Stimulated activated CD8-positive, alpha-beta memory T cell treated with anti-CD3 and anti-CD28 coated beads, Interleukin-4, amount 100 ng/mL, for 48 hours (primary cell): ENCODE measurements at places on chromosomes 2 and 18.

DNA sequence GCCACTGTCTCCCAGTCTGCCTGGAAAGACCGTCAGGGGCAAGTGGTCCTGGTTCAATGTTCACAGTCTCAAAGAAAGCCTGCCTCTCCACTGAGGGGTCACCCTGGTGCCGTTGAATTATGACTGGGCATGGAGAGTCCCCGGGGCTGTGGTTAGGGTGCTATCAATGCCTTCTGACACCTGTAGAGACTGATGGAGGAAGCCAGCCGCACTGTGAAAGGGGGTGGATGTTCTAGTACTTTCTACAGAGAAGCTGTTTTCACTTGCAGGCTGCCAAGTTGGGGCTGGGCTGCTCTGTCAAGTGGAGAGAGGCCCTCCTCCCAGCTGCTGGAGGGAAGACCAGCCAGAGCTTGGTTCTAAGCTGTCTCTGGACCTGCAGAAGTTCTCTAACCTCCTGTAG, 80.5 kb downstream of the BCL2L11 start:
- no peak for DNase-seq

DNA sequence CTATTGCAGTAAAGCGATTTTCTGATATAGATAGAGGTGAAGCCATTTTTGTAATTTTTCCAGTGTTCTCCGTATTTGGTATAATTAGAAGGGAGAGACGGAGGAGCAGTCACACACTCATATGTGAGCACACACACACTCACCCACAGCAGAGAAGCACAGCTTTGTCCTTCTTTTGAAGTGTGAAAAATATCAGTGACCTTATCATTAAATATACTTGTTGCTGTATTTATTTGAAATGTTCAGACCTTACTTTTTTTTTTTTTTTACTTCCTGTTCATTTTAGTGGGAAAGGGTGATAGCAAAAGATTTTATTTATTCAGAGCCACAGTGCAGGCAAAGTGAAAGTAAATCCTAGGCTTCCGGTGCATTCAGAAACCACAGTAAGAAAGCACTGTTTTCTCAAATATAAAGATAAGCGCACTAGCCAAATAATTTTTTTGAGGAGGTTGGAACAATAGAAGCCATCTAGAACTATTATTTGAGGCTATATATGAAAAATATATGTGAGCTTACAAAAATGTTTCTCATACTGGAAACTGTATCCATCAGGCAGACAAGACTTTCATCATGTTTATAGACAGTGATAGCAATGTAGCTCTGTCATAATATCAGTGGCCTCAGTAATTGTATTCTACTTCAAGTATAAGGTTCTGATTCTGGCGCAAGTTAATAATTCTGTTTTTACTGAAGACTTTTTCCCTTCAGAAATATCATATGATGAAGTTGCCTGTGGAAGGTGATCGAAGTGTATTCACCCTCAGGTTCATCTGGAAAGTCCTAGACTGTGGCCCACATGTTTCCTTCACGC, 37.2 kb downstream of the TSHZ1 start:
- DNase-seq = no peak

GRCh38 chr2:150424406-150424805, 63.1 kb downstream of the RND3 start:
- DNase-seq = no peak

- no peak for DNase-seq
Measured at GRCh38 chr2:120887741-120888231, 152.1 kb downstream of the GLI2 start.

GRCh38 chr2:178070824-178071223, 1.8 kb downstream of the PDE11A start:
- DNase-seq = no peak

DNA sequence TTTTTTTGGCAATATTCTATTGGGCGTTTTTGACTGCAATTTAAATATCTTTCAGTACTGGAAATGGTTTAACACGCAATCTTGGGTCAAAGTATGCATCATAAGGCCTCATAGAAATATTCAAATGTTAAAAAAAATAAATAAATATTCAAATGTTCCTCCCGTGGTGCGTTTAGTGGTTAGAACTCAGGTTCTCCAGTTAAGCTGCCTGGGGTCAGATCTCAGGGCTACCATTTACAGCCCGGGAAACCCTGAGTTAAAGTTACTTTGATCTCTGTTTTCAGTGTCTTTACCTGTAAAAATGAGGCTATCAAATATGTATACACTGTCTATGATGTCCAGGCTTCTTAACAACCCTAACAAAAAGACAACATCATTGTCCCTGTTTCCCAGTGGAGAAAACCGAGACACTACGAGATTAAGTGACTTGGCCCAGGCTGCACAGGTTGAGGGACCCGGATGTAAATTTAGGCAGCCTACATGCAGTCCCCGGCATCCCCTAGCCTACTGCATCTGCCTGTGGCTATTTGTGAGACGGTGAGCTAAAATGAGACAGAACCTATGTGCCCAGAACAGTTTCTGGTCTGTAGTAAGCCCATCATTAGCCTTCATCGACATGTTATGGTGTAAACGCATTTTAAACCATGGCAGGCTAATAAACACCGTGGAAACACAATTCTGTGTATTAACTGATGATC, 1.7 kb downstream of the FHL2 start:
- no peak for DNase-seq

- DNase-seq = no peak
Measured at GRCh38 chr2:165640247-165640929, 153.7 kb downstream of the GALNT3 start.

GRCh38 chr2:71422786-71423185, 30.6 kb upstream of the DYSF start:
- DNase-seq = no peak

DNA sequence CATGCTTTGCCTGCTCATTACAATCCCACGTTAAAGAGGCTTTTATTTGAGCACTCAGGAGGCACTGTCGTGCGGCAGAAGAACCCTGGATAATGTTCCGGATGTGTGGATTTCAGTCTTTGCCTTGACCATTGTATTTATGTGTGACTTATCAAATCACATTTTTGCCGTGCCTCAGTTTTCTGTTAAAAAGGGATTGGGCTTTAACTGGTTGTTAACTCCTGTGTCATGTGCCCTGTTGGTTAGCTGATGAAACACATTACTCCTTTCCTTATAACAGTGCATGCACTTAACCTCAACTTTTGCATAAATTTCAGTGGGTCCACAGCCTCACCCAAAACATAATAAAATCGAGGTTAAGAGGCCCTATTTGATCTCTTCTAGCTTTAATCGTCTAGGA, 52.7 kb downstream of the NAB1 start:
- no peak for DNase-seq

DNA sequence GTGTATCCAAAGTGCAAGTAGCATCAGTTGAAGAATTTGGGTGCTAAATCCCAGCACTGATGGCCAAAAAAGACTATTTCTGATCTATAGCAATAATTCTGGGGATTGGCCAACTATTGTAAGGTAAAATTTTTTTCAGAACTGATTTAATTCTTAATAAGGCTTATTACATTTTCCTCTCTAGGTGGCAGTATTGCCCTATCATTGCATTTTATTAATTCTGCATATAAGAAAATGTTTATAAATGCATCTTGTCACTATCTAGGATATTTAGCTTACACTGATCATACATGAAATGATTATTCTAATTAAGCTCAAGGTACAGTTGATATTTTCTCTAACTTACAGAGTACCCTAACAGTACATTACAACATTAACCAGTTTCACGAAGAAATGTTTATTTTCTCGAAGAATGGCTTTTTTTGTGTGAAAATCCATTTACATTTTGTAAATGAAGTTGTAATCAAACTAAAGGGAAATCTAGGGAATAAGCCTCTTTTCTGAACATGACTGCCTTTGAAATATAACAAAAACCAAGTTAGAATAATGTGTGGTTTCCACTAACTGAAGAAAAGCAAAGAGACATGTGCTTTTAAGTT, 11.0 kb downstream of the TTN start:
- DNase-seq = no peak

GRCh38 chr2:79487399-79487798, 25.5 kb upstream of the CTNNA2 start:
- DNase-seq = no peak

DNA sequence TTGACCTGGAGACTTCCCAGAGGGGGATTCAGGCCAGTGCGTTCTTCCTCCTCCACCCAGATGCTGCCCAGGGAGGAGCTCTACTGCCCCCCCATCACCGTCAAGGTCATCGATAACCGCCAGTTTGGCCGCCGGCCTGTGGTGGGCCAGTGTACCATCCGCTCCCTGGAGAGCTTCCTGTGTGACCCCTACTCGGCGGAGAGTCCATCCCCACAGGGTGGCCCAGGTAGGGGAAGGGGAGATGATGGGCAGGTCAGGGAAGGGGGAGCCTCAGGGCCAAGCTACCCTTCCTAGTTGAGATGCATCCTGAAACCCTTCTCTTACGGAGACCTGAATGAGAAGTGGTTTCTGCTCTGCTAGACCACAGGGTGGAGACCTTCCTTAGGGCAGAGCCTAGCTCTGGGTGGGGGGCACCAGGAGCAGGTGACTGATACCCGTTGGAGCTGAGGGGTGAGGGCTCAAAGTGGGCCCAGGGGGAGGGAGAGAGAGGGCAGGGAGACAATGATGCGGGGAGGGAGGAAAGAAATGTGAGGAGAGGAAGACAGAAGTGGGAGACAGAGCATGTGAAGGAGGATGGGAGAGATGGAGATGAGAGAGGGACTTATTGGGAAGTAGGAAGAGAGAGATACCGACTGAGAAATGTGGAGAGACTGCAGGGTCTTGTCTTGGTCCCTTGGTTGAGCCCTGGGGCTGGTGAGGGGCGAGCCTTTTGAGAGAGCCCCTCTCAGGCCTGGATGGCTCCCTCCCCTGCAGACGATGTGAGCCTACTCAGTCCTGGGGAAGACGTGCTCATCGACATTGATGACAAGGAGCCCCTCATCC, 159.4 kb downstream of the DYSF start:
- DNase-seq = no peak

DNA sequence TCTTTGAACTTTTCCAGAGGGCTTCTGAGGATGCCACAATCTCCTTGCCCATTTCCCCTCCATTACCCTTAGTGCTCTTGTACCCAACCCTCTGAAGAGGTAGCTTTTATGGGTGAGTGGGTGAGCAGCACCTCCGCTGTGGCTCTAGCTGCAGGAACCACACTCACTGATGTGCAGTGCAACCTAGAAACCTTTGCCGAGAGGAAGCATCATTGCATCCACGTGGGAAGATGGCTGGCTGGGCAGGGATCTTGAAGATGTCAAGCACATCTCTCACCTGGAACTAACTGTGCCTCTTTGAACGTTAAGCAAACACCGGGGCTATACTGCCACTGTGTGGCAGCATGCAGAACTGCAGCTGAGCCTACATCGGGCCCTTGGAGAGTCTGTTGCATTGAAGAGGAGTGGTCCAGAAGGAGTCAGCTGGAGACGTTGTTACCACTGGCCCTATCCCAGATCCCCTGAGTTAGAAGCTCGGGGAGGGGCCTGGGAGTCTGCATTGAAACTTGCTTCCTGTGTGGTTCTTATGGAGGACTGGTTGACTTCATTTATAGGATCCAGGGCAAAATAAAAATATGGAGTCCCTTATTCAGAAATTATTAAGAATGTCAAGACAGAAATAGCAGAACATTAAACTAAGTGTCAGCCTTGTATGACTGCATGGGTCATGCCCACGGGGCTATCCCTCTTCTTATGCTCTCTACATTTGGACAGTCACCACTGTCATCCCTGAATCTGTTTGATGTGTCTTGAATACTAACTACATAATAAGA, 28.7 kb downstream of the IGFBP5 start:
- DNase-seq = peak; percentile 75

DNA sequence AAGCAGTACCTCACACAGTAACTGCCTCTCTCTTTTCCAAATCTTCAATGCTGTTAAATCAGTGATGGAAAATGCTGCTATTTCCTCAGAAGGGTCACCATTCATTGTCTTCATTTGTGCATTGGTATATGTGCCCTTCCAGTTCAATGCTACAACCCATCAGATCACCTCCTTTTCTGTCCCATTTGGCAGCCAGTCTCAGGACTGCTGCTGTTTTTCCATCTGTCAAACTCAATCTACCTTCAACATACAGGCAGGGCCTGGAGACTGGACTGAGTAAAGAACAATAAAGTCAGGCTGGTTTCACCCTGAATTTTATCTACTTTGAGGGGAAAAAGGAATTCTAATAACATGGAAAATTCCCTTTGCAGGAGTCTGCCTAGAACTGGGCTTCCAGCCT, 17.9 kb downstream of the ZNF385B start:
- DNase-seq = no peak

- no peak for DNase-seq
Measured at GRCh38 chr2:40256649-40257048, 195.2 kb downstream of the SLC8A1 start.

DNA sequence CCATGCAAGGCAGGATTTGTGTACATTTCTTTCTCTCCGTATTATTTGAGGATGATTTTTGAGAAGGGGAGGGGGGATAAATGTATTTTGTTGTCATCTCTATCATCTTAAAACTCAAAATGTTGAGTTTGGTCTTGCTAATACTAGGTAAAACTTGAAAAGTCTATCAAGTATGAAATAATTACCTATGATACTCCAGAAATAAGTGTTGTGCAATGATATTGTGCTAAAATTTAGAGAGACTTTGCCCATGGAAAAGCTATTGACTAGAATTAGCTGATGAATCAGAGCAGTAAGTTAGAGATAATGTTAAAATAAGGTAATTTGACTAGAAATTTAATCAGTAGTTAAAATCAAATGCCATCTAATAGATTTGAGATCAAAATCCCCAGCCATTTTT, 323.9 kb downstream of the AGPS start:
- DNase-seq = no peak

DNA sequence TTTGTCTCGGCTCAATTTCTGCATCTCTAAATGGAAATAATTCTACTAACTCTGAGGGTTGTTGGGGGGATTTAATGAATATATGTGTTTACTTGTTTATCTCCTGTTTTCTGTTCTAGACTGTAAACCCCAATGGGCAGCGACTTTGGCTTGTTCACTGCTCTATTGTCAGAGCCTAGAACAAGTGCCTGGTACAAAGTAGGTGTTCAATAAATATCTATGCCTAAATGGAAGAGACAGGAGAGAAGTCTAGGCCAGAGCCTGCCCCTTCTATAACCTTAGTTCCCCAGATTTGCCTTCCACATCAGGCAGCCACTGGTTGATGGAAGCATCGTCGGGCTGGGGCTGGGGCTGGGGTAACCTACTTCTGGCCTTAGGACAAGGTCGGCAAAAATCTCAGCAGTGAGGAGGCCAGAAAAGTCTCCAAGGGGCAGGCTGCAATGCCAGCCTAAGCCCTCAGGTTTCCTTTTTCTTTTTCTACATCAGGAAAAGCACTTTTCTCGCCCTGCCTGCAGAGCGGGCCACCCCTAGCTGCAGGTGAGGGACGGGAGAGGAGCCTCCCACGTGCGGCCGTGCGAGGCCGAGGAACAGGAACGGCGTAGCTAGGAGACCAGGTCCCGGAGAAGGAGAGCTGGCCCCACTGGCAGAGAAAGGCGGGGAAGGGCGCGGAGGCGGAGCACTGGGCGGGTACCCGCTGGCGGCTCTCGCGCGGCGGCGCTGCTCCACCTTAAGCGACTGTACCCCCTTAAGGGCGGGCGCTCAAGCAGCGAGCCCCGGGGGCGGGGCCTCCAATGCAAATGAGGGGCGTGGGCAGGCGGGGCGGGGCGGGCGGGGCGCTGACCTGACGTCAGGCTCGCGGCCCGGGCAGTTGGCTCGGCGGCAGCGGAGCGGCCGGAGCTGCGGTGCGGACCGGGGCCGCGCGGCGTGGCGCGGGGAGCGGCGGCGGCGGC, at the start of gene CNNM4:
Gene CNNM4 (plus strand): TSS at position 867 of the 950 bp plus-strand sequence. CDS start 98 bp downstream, outside the sequence.
- peak; percentile 95 for DNase-seq

- DNase-seq = no peak
Measured at GRCh38 chr2:241539616-241540374, 18.8 kb upstream of the BOK start.

- DNase-seq = no peak
Measured at GRCh38 chr2:42658306-42658705, 89.9 kb downstream of the MTA3 start.
